Activated T-helper 17 cell treated with anti-CD3 and anti-CD28 coated beads, Interleukin-2, amount 50 U/mL, for 72 hours (primary cell): ENCODE measurements at places on chromosomes 7 and 10.

- H3K36me3 ChIP-seq = peaks cover 26% of the 10 kb centered on the region
- no peak overlapping the region for H3K4me3 ChIP-seq
- H3K27me3 ChIP-seq = no peaks in the 10 kb centered on the region
- no peak overlapping the region for H3K27ac ChIP-seq
These were observed 2.2 kb upstream of the DNA2 start for GRCh38 chr10:68474021-68474420.

DNA sequence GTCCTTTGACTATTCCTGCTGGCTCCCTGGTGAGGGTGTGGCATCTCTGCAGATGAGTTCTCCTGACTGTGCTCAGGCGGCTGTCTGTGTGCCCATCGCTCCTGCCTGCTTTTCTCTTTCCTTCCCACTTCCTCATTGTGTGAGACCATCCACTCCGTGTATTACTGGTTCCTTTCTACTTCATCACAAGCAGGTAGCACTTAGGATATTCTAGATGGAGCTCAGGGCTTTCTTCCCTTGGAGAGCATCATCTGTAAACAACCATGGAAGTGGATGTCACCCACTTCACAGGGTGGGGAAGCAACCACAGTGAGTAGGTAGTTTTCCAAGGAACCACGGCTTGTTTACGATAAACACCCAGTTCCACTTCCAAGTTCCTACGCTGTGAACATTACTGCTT is 15.7 kb downstream of the DNAJB6 start:
- H3K27ac ChIP-seq = peak overlapping the region; percentile 89
- H3K27me3 ChIP-seq = no peaks in the 10 kb centered on the region
- ATAC-seq = no peak

- H3K4me1 ChIP-seq = peaks cover 28% of the 10 kb centered on the region
- peak overlapping the region; percentile 99 for H3K4me3 ChIP-seq
- peaks cover 16% of the 10 kb centered on the region for H3K36me3 ChIP-seq
- ATAC-seq = peak; percentile 53
These were observed 744 bp downstream of the FRAT2 start for GRCh38 chr10:97333601-97334369.

DNA sequence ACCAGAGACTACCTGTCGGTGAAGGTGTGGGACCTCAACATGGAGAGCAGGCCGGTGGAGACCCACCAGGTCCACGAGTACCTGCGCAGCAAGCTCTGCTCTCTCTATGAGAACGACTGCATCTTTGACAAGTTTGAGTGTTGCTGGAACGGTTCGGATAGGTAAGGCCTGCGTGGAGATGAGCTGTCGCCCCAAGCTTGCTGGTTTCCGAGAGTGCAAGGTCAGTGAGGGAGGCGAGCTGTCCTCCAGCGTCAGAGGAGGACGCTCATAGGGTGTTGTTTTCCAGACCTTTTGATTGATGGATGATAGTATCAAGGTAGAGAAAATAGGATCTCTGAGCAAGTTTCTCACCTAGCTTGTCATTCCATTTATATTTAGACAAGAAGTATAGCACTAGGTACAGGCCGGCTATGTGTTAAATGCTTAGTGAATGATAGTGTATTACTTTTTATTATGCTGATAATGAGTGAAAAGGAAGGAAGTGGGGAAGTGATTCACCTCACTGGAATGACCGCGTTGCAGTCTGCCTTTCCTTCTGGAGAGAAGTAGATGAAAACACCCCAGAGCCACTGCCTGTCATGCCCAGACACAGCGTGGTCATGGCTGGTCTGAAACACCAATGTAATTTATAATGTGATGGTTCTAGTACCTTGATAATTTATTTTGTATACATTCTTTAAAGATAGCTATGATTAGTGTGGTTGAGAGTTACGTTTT is 33.9 kb downstream of the BNIP3 start:
- peaks cover 87% of the 10 kb centered on the region for H3K36me3 ChIP-seq
- H3K4me1 ChIP-seq = no peaks in the 10 kb centered on the region
- H3K4me3 ChIP-seq = no peak overlapping the region
- peak overlapping the region; percentile 22 for H3K27ac ChIP-seq
- H3K27me3 ChIP-seq = no peaks in the 10 kb centered on the region
- no peak for ATAC-seq

DNA sequence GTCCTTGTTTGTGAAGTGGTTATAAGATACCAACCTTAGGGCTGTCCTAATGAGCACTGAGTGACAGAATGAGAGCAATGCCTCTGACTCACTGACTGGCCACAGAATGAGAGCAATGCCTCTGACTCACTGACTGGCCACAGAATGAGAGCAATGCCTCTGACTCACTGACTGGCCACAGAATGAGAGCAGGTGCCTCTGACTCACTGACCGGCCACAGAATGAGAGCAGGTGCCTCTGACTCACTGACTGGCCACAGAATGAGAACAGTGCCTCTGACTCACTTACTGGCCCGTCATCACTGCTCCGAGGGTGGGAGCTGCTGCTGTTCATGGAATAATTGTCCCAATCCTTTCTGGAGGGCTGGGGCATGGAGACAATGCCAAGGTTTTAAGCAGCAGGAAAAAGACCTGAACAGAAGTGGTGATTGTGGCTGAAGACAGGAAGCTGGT is 265.2 kb upstream of the PPP2R2D start:
- peak; percentile 78 for ATAC-seq
- peaks cover 12% of the 10 kb centered on the region for H3K27me3 ChIP-seq
- no peaks in the 10 kb centered on the region for H3K36me3 ChIP-seq

DNA sequence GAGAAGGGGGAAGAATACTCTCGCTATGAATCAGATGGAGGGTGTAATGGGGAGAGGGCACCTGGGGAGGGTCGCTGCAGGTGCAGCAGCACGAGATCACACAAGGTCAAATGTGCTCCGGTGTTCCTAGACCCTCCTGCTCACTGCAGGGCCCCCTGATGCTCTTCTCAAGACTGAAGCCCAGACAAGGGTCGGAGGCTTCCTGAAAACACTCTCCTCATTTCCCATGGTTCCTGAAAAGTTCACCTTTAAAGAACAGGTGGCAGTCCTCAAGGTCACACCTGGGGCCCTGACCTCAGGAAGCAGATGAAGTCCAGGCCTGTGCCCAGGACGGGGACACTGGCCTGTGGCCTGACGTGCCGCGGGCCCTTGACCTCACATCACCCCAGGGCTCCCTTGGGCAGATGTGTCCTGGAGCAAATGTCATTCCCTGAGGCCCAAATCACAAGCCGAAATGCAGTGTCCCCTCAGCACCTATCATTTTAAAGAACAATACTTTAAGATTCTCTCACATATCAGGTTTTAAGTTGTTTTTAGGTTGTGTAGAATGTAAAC is 289.8 kb downstream of the GLRX3 start:
- H3K4me1 ChIP-seq = peaks cover 5% of the 10 kb centered on the region
- no peak for ATAC-seq
- no peak overlapping the region for H3K4me3 ChIP-seq
- H3K27ac ChIP-seq = no peak overlapping the region
- H3K27me3 ChIP-seq = peaks cover 17% of the 10 kb centered on the region

GRCh38 chr7:2476776-2477446 is 713 bp upstream of the GRIFIN start:
- no peak for ATAC-seq
- no peaks in the 10 kb centered on the region for H3K4me1 ChIP-seq
- no peaks in the 10 kb centered on the region for H3K36me3 ChIP-seq
- H3K27me3 ChIP-seq = no peaks in the 10 kb centered on the region
- H3K27ac ChIP-seq = no peak overlapping the region
- H3K4me3 ChIP-seq = no peak overlapping the region

GRCh38 chr10:79107736-79108264 is 39.0 kb downstream of the ZMIZ1 start:
- H3K4me3 ChIP-seq = no peak overlapping the region
- no peaks in the 10 kb centered on the region for H3K36me3 ChIP-seq
- ATAC-seq = no peak

DNA sequence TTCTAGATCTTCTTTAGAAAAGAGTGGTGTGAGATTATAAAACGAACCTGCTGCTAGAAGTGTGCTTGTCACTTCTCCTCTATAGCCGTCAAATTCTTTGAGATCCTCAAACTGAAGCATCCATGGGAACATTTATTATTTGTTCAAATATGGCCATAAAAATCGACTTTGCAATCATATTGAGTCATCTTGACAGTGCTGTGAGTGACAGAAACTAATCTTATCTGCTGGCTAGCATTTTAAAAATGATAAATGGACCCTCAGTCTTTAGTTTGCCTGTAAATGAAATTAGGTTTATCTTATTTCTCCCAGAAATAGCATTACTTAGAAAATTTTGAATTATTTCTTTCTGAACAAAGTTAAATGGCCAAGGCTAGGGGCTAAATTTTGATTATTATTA is 290.8 kb downstream of the EXOC4 start:
- ATAC-seq = no peak
- no peaks in the 10 kb centered on the region for H3K36me3 ChIP-seq
- peaks cover 5% of the 10 kb centered on the region for H3K4me1 ChIP-seq
- H3K27me3 ChIP-seq = no peaks in the 10 kb centered on the region
- no peak overlapping the region for H3K27ac ChIP-seq

DNA sequence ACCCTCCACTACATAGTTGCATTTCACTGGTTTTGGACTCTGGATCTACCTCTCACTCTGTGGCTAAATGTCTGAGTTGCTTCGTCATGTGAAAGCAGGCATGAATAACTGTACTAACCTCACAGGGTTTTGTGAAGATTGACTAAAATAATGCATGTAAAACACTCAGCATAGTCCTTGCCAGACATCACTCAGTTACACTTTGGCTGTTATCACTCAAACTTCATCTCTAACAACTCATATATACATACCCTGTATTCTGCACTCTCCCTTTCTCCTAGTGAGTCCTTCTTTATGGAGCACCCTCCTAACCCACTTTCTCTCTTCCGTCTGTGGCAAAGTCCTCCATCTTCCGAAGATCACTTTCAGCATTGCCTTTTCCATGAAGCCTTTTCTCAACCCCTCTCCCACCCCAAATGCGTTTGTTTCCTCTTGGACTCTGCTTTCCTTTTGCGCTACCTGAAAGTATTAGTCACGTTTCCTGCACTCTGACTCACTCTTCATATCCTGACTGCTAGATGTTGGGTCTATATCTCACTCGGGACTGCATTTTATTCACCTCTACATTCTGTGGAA is 72.6 kb downstream of the OSBPL3 start:
- peaks cover 31% of the 10 kb centered on the region for H3K4me1 ChIP-seq
- ATAC-seq = peak; percentile 82
- no peaks in the 10 kb centered on the region for H3K27me3 ChIP-seq
- no peak overlapping the region for H3K4me3 ChIP-seq
- H3K27ac ChIP-seq = no peak overlapping the region
- H3K36me3 ChIP-seq = peaks cover 16% of the 10 kb centered on the region

GRCh38 chr10:73923935-73924598 is 13.1 kb downstream of the PLAU start:
- no peaks in the 10 kb centered on the region for H3K36me3 ChIP-seq
- peaks cover 5% of the 10 kb centered on the region for H3K27me3 ChIP-seq
- H3K4me1 ChIP-seq = peaks cover 13% of the 10 kb centered on the region
- H3K4me3 ChIP-seq = no peak overlapping the region
- ATAC-seq = no peak

DNA sequence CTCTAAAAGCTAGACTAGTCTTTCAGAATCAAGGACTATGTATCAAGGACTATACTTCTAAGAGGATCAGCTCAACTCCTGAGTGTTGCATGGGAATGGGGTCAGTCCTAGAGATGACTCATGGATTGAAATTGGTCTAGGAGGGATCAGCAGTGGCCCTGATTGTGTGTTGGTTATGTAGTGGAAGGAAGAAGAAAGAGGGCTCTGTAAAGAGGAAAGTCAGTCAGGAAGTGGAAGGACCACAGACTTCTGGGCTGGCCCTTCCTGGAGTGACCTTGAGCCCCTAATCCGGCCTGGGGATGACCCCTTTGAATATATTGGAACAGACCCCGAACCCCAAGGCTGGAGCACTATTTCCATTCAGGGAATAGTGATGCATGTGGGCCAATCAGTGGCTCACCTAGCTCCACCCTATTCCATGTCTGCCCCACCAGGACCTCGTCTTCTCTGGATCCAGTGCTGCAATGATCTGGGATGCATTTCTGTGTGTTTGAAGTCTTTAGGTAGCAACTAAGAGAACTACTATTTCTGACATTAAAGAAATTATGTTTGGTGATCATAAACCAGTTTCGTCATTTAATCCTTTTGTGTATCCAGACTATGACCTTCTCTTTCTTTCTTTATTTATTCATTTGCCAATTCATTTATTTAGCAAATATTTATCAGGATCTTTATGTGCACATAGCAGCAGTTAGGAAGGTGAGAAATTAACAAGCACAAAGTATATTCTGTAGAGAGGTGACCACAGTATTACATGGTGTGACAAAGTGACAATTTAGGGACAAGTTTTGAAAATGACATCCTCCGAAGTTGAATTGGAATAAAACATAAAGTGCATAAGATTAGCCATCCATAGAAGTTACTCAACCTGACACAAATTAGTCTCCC is 48.6 kb upstream of the KIF5B start:
- no peak overlapping the region for H3K4me3 ChIP-seq
- no peak for ATAC-seq
- H3K27me3 ChIP-seq = peaks cover 12% of the 10 kb centered on the region
- no peaks in the 10 kb centered on the region for H3K4me1 ChIP-seq
- H3K27ac ChIP-seq = no peak overlapping the region

- no peak for ATAC-seq
- H3K36me3 ChIP-seq = no peaks in the 10 kb centered on the region
These were observed 238.8 kb downstream of the POLR1F start for GRCh38 chr7:19470031-19470430.
